ENCODE measurements at places on chromosomes 1 and 21.

- DNase-seq: no peak
Observed at GRCh38 chr1:40840526-40841323, 21.4 kb downstream of the CITED4 start.

GRCh38 chr1:225371366-225372010 is 56.4 kb downstream of the LBR start:
- DNase-seq: no peak

DNA sequence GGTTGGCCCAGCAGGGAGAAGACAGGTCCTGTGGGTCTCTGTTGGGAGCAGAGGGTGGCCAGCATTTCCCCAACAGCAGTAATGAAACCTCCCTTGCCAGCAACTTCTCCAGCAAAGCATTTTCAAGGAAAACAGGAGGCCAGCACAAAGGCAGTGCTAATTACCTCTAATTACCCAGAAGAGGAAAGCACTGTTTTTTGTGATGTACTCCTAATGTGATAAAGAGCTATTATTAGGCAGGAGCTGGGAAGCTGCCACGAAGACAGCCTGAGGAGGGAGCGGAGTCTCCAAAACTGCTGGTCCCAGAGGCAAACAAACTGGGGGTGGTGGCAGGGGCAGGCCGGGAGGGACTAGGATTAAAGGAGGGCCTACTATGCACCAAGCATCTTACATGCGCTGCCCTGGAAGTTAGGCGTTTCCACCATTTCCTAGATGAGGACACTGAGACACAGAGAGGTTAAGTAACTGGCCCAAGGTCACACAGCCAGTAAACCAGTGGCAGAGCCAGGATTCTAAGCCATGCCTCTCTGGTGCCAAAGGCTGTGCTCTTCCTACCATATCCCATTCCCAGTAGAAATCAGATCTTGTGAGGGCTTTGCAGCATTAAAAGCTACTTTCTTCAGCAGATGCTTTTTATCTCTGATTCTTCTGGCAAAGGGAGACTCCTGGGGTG is 24.5 kb downstream of the HTR6 start:
- DNase-seq: no peak

GRCh38 chr1:202439308-202439707 is 90.8 kb downstream of the PPP1R12B start:
- no peak for DNase-seq

GRCh38 chr1:231893400-231894102 is 267.0 kb downstream of the DISC1 start:
- DNase-seq: no peak

DNA sequence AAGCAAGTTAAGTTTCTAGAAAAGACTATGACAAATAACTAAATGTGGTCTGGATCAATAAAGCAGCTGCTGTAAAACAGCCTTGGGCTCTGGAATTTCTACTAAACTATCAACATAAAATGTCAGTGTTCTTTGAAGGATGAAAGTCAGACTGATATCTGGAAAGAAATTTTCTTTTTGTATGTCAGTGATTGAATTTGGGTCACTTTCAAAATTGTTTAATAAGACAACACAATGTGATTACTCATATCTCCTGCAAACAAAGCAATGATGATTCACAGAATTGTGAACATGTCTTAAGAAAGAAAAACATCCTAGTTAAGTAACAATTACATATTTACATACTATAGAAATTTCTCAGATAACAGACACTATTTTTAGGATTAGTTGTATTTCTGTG is 826.4 kb downstream of the PLA2G4A start:
- no peak for DNase-seq

DNA sequence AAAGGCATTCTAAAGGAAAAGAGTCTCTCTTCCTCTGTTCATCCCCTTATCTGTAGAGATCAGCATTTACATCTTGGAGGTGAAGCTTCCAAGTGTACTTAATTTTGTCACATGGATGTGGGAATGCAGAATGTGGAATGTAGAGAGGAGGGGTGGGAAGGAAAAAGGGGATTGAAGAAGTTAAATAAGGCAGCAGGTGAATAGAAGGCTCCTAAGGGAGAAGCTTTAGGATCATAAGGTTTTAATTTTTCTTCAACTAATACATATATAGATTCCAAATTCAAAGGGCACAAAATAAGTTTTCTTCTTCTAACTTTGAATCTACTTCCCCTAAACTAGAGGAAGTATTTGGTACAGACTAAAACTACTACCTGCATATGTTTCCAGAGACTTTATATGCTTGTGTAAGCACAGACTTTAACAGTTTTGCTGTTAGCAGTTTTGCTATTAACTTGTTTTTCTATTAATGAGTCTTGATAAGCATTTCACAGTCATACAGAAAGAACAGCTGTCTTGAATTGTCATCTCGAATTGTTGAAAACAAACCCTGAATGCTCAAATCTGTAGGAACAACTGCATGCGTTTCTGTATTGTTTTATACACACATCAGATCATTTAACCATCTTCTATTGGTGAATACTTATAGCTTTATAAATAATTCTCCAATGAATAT is 12.7 kb downstream of the TENT5C start:
- DNase-seq: no peak

GRCh38 chr21:33980276-33980916 is 64.8 kb upstream of the ATP5PO start:
- no peak for DNase-seq

DNA sequence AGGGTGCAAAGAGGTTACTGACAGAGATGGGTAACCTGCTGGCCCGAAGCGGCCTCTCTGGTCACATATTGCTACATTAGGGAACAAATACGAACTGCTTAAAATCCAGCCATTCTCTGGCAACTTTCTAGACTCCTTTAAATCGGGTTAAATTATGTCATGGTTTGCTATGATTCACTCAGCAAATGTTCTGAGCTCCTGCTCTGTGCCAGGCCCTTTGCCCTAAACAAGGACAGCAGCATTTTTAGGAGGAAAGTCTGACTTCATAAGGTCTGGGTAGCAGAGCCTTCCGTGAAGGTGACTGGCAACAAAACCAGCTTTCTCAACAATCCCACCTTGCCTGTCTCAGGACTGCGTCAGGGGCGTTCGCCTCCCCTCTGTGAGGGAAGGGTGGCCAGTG is 15.4 kb downstream of the ZP4 start:
- DNase-seq: no peak

DNA sequence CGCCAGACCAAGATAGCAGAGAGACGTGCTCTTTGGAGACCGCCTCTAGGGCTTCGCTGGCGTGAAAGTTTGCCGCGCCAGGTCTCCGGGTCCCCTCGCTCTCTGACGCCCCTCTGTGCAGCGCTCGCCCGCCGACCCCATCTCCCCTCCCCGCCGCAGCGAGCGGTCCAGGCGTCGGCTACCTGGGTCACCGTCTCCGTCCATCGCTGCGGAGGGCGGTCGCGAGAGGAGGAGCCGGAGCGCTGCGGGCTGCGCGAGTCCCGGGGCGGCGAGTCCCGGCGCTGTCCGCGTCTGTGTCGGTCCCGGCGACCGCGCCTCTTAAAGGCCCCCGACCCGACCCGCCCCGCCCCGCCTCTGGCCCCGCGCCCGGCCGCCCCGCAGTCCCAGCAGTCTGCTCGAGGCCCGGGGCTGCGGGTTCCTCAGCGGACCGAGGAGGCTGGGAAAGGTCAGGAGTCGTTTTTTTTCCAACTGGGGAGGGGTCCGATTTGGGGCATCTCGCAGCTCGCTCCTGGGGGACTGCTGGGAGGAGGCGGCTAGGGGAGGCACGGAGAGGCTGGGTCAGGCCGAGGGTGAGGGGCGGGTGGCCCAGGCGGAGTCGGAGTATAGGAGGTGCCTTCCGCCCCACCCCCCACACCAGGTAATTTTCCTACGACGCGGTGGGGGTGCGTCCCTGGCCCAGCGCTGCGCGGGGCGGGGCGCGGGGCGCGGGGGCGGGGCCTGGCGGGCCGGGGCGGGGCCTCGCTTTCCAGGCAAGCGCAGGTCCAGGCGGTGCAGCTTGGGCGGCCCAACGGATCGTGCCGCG is at the start of the genes FBXO2 and FBXO44:
TSS of gene FBXO2 (minus strand) at position 293 of the 802 bp plus-strand sequence. CDS start at position 204, 89 bp downstream.
TSS of gene FBXO44 (plus strand) at position 741 of the 802 bp plus-strand sequence. CDS start 959 bp downstream, outside the sequence.
- DNase-seq: peak; percentile 20

DNA sequence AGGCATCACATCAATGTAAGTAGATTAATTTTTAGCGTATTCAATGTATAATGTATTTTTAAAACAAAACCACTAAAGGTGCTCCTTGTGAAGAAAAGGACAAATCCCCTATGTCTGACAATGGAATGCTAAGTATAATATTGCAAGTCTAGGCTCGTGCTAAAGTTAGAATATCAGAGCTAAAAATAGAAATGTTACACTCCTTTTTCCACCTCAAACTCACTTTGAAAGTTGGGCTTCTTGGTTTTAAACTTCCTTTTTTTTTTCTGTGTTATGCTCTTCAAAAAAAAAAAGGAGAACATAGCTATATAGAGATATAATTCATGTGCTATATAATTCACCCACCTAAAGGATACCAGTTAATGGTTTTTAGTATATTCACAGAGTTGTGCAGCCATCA is 3.6 kb upstream of the SERBP1 start:
- no peak for DNase-seq

GRCh38 chr1:40711465-40712404 is 20.2 kb downstream of the NFYC start:
- no peak for DNase-seq

- DNase-seq: no peak
Observed at GRCh38 chr1:231800108-231800507, 173.5 kb downstream of the DISC1 start.

GRCh38 chr1:36934061-36934460 is 100.3 kb downstream of the GRIK3 start:
- no peak for DNase-seq

GRCh38 chr1:200099040-200099439 is 71.5 kb downstream of the NR5A2 start:
- no peak for DNase-seq

DNA sequence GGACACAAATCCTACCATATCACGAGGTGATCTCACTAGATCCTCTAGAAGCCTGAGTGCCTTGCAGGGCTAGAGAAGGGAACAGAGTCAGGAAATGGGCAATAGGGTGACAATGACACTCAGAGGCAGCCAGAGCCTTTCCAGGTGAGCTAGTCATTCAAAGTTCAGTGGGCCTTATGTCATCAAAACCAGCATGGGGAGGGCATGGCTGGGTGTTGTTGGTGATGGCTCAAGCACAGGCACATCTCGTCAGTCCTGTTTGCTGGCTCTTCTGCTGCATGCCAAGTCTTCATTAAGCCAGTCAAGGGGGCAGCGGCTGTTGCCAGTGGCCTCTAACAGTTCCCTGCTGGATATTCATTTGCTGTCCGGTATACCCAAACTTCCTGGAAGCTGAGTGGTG is 99.6 kb upstream of the USP24 start:
- DNase-seq: no peak

- no peak for DNase-seq
Observed at GRCh38 chr1:82220754-82221153, 420.0 kb downstream of the ADGRL2 start.

- no peak for DNase-seq
Observed at GRCh38 chr1:193069748-193070385, 10.5 kb downstream of the RO60 start.

DNA sequence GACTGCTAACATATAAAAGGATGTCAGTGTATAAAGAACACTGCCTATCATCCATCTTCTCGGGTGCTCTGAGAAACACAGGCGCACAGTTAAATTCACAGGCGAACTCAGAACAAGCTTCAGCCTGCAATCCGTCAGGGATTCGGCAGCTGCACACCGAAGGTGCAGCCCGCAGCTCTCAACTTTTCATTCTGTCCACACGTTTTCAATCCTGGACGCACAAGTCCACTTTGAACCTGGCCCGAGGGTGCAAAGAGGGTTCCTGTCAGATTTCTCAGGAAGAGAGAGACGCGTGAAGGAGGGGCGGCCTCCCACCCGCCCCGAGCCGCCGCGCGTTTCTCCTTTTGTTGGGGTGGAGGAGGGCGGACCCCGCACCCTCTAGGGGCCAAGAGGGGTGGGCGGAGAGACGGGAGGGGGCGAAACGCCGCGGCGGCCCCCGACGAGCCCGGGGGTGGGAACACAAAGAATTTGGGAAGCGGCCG is 724 bp downstream of the DOCK7 start:
- DNase-seq: peak; percentile 28

- no peak for DNase-seq
Observed at GRCh38 chr1:107795441-107795840, 169.5 kb downstream of the VAV3 start.

GRCh38 chr1:205088341-205088740 is 4.1 kb upstream of the TMEM81 start:
- no peak for DNase-seq

GRCh38 chr1:150841626-150842025 is 33.6 kb upstream of the CTSK start:
- no peak for DNase-seq

- no peak for DNase-seq
Observed at GRCh38 chr1:176744142-176744541, 281.2 kb downstream of the PAPPA2 start.
